ENCODE measurements at places on chromosomes 16 and 17.

DNA sequence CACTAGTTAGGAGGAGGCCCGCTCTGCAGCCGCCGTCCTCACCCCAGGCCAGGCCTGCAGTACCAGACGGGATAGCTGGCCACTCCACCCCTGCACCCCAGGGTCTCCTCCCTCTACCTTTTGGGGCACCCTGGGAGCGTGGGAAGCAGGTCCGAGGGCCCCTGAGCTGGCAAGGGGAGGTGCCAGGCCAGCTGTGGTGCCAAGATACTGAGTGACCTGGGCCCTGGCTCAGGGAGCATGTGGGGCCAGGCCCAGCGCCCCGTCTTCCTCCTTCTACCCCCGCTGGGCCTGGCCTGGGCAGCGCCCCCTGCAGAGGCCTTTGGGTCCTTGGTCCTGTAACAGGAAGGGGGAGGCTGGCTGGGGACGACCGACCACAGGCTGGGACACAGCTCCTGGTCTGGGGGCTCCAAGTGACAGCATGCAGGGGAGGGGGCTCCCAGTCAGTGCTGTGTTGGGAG is 13.0 kb downstream of the PAM16 start:
- DNase-seq = no peak

DNA sequence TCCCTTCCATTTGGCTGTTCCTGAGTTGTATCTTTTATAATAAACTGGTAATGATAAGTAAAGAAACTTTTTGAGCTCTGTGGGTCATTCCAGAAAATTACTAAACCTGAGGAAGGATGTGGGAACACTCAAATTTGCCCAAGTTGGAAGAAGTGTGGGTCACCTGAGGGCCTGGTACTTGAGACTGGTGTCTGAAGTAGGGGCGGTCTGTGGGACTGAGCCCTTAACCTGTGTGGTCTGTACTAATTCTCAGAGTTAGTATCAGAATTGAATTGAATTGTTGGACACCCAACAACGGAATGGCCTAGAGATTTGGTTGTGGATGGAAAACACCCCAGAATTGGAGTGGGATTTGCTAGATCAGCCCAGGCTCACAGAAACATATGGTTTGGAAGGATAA is 43.1 kb downstream of the IKZF3 start:
- DNase-seq = no peak

GRCh38 chr17:17395246-17395802 is 81.5 kb upstream of the MED9 start:
- DNase-seq = no peak

DNA sequence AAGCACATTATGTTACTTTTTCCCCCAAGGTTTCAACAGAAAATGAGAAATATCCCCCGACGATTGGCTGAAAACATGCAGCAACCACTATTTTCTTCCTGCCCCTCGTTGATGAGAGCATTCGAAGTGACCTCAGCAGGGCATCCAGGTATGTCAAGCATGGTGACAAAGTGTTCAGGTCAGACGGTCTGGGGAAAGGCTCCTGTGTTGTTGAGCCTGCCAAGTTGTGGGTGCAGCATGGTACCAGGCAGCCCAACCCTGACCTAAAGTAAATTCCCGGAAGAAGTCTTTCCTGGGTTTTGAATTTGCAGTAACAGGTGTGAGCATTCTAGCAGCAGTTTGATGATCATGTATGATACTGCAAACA is 51.7 kb upstream of the SEC14L1 start:
- DNase-seq = no peak

GRCh38 chr17:62965174-62965685 is 805 bp upstream of the TANC2 start:
- DNase-seq = no peak

- DNase-seq = no peak
Measured at GRCh38 chr17:9981344-9981915, 76.4 kb upstream of the RCVRN start.
